Stimulated activated CD4-positive, alpha-beta T cell treated with anti-CD3 and anti-CD28 coated beads, TNF-alpha, amount 100 ng/mL, for 24 hours (primary cell): ENCODE measurements at places on chromosomes 2 and 18.

DNA sequence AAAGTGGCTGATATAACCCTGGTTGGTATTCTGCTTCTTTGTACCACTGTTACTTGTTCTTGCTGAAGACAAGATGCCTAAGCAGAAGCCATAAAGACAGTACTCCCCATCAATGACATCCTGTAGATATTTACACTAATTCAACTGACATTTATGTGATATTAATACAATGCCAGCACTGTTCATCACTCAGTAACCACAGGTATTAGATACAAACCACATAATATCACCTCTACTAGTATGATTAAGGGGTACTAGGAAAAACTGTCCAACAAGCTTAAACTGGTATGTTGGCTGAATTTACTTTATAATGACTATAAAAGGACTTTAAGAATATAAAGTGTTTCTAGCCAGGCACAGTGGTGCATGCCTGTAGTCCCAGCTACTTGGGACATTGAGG, 65.8 kb downstream of the RTN4 start:
- DNase-seq: no peak

- DNase-seq: no peak
Measured at GRCh38 chr2:187855689-187856088, 301.5 kb upstream of the TFPI start.

GRCh38 chr2:153917570-153917969, 45.8 kb downstream of the GALNT13 start:
- DNase-seq: no peak

DNA sequence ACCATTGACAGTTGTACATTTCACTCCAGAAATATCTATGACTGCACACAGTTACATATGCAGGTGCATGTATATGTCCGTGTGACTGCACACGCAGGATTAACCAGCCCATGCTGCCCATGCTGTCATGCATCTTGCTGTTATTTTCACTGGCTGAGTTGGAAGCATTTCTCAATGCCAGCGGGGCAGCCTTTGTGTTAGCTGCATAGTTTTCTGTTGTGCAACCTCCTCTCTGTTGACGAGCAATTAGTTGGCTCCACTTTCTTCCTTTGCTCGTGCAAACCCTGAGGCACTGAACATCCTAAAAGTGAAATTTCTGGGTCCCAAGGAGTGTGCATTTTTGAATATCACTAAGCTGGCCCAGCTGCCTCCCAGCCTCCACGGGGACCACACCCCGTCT, 133.4 kb upstream of the GLI2 start:
- DNase-seq: no peak

- no peak for DNase-seq
Measured at GRCh38 chr2:64992990-64993389, 3.8 kb downstream of the SLC1A4 start.

DNA sequence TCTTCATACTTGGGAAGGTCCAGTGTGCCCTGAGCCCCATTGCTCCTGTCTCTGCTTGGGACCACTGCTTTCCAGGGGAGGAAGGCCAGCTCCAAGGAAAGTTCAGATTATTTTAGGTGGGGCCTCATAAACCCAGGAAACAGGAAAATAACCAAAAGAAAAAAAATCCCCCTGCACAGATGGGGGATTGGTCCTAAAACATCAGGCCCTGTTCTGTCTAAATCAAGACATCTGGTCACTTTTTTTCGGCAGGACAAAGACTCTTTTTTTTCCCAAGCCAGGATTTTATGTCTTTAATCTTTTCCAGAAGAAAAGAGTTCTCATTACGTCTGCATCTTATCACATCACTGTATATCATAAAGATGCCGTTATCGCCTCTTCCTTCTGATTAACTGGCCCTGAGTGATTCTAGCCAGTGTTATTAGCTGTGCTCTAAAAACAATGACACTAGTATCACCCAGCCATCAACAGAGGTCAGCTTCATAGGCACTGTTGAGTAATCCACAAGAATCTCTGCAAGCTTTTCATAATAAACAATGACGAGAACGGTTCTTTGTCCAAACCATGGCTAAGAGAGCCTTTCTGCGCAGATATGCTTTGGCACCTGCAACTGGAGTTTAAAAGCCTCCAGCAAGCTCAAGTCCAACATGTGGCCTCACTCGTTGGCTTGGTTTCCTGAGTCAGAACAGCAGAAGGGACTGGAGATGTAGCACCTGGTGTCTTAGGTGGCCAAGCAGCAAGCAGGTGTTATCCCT, 138.2 kb downstream of the VAPA start:
- DNase-seq: no peak

DNA sequence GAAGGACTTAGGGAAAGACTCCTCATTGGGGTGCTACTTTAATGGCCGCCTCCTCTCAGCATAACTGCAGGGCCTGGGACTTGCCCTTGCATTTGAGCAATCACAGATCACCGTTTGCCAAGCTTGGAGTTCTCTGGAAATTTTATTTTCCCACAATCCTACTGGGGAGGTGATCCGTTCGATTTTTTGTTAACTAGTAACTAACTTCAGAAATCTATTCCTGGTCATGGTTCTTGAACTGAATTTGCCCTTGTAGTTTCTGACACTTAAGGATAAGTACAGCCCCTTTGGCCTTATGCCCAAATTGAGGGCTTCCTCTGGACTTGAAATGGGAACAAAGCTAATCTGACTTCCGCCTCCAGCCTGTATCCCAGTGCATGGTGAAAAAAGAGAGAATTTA, 60.5 kb upstream of the ST3GAL5 start:
- no peak for DNase-seq

DNA sequence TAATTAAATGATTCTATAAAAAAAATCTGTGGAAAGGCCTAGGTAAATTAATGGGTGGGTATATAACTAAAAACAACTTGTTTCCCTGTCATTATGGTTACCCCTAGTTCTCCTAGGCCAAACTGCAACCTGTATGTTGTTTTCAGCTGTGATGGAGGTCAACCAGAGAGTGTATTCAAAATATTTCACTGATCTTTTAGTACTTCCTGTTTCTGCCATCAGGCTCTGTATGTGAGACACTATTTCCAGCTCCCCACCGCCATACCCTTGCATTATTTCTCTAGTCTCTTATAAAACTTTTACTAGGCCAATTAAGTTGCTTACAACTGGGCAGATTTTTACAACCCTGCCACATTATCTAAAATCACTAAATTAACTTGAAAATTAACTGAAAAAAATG, 21.0 kb upstream of the CDKL4 start:
- DNase-seq: no peak

- no peak for DNase-seq
Measured at GRCh38 chr2:86672027-86672545, 48.0 kb upstream of the RMND5A start.

GRCh38 chr2:197358931-197359330, 48.4 kb upstream of the ANKRD44 start:
- DNase-seq: no peak

- DNase-seq: no peak
Measured at GRCh38 chr2:182064019-182064778, 78.5 kb downstream of the PPP1R1C start.

DNA sequence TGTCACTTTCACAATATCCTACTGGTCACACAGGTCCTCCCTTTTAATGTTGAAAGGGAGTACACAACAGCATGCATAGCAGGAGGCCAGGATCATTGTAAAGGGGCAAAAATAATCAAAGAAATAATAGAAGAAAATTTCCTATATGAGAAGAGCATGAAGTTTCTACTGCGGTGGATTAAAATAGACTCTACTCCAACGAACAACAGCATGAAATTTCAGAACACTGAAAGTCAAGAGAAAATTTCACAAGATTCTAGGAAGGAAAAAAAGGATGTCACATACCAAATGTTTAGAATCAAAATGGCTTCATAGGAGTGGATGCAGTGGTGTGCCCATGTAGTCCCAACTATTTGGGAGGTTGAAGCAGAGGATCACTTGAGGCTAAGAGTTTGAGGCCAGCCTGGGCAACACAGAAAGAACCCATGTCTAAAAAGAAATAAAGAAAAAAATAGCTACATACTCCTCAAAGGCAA, 72.0 kb upstream of the EPAS1 start:
- no peak for DNase-seq

- DNase-seq: peak; percentile 38
Measured at GRCh38 chr2:159903443-159904126, 105.6 kb upstream of the CD302 start.

DNA sequence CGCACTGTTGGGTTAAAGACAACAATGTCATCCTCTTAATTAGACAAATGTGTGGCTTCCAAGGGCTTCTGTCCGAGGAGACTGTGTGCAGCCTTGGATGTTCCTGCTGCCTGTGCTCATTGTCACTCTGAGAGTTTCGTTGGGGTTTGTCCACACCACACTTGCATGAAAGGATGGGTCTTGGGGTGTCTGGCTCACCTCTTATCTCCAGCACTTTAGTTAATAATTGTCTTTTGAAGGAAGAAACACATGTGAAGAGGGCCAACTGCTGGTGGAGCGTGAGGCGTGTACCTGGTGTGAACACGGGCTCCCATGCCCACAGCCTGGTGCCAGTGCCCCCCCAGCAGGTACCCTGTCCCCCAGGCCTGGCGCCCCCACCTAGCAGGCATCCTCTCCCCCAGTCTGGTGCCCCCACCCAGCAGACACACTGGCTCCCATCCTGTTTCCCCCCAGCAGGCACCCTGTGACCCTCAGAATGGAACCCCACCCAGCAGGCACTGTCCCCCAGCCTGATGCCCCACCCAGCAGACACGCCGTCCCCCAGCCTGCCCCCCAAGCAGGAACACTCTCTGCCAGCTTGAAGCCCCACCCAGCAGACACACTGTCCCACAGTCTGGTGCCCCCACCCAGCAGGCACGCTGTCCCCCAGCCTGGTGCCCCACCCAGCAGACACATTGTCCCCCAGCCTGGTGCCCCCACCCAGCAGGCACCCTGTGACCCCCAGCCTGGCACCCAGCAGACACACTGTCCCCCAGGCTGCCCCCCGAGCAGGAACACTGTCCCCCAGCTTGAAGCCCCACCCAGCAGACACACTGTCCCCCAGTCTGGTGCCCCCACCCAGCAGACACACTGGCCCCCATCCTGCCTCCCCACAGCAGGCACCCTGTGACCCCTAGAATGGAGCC, 96.3 kb upstream of the TMEM18 start:
- DNase-seq: no peak

DNA sequence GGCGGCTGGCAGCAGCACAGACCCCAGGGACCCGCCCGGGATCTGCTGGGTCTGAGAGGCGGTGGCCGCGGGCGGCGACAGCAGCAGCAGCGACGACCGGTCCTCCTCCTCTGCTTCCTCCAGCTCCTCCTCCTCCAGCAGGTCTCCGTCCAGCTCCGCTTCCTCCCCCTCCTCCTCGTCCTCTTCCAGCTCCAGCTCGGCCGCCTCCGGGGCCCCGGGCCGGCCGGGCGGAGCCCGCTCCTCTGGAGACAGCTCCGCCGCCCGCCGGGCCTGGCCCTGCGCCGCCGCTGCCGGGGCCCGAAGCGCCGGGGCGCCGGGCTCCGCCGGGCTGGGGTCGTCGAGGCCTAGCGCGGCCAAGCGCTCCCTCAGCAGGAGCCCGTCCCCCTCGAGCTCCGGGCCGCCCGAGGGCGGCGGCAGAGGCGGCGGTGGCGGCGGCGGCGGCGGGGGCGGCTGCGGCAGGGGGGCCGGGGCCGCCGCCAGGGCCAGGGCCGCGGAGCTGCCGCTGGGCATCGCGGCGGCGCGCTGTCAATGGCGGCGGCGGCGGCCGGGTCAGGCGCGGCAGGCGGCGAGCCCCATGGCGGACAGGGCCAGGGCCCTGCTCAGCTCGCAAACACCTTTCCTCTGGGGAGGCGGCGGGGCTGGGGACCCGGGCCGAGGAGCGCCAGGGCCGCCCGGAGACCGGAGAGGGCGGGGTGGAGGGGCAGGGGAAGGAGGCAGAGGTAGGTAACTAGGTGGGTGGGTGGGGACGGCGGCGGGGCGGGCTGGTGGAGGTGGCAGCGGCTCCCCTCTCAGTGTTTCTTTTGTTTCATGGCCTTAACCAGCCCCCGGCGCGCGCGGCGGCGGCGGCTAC, 445 bp downstream of the MEX3C start:
- peak; percentile 27 for DNase-seq

- no peak for DNase-seq
Measured at GRCh38 chr18:36273347-36273746, 24.2 kb upstream of the FHOD3 start.

DNA sequence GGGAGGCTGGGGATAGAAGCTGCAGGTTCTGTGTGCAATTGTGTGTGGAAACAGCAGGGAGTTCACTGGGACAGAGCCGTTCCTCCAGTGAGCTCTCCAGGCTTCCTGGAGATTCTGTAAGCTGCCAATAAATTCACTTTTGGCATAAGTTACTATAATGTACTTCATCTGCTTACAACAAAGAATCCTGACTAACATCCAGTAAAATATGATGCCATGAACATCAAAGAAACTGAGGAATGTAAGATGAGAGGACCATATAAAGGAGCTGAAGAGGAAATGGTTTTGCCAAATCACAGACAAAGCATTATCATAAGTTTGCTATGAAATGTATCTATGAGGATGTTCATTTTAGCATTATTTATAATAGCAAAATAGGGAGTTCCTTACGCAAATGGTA, 175.3 kb downstream of the KCNE4 start:
- DNase-seq: no peak

GRCh38 chr2:223235986-223236385, 184.0 kb downstream of the KCNE4 start:
- DNase-seq: no peak

- DNase-seq: no peak
Measured at GRCh38 chr18:22847867-22848451, 85.2 kb upstream of the RBBP8 start.

- no peak for DNase-seq
Measured at GRCh38 chr18:41395695-41396094, 559.3 kb upstream of the PIK3C3 start.

DNA sequence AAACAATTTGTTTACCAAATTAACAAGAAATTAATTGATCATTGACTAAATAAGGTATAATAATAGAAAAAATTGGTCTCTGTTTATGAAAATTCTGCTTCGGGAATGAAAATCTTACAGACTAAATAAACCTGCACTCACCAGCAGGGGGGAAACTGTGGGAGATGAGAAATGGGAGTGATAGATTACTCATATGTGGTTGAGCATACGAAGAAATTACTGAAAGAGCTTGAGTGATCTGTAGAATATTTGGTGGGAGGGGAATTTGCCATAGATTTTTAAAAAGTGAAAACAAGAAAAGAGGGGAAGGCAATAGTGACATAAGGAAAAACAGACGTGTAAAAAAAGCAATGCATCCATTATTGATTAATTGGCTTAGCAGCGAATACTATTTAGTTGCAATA, 2.2 kb downstream of the HMSD start:
- peak; percentile 13 for DNase-seq

DNA sequence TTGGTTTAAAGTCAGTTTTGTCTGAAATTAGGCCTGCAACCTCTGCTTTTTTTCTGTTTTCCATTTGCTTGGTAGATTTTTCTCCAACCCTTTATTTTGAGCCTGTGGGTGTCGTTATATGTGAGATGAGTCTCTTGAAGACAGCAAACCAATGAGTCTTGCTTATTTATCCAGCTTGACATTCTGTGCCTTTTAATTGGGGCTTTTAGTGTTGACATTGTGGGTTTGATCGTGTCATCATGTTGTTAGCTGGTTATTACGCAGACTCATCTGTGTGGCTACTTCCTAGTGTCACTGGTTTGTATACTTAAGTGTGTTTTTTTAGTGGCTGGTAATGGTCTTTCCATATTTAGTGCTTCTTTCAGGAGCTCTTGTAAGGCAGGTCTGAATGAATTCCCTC, 18.8 kb downstream of the TMEM87B start:
- DNase-seq: no peak
